ENCODE measurements at places on chromosomes 13 and 19.

DNA sequence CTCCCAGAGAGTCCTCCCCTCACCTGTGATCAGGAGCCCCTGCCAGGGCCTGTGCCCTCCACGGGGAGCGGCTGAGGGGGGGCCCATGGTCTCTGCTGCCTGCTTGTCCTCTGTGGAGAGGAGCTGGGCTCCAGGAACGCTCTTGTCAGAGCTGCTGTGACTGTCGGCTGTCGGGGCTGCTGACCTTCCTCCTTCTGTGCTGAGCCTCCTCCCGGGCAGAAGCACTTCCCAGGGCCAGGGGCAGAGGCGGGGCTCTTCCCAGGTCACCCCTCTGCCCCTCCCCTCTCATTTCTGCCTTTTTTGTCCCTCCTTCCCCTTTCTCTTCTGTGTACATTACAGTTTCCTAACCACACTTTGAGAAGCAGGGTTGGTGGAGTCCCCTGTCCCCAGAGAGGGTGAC is at the start of gene CEACAM4:
Gene CEACAM4, minus strand, starts transcription at position 198 of the 400 bp plus-strand sequence. Its CDS starts 111 bp downstream, at position 87.
- DNase-seq, result no peak

DNA sequence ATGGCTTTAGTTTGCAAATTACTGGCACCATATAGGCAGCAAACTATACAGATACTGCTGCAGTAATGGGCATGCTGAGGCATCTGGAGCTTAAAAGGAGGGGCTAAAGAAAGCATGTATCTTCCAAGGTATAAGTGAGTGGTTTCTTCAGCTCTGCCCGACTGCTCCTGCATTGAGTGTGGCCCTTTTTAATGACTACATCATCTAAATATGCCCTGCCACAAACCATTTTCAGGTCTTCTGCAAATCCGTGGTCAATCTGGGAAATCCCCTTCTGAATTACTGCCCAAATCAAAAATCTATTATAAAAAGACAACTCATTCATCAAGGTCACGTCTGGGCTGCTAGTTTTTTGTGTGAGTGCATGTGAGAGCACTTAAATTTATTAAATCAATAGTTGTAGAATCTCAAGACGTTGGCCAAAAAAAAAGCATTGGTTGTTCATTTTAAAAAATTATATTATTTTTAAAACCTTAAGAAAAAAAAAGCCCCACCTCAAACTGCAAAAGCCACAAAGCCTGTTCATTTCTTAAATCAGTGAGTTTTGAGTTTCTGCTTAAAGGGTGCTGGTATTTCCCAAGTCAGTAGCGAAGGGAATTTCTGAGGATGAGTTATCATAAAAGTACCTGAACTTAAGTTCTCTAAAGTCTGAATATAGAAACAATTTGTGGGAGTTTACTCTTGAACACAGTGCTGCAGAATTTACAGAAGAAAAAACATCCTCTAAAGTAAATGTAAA is 16.3 kb downstream of the LCP1 start:
- no peak for DNase-seq

- DNase-seq, result no peak
Observed at GRCh38 chr19:21604351-21604926, 99.0 kb downstream of the ZNF429 start.

DNA sequence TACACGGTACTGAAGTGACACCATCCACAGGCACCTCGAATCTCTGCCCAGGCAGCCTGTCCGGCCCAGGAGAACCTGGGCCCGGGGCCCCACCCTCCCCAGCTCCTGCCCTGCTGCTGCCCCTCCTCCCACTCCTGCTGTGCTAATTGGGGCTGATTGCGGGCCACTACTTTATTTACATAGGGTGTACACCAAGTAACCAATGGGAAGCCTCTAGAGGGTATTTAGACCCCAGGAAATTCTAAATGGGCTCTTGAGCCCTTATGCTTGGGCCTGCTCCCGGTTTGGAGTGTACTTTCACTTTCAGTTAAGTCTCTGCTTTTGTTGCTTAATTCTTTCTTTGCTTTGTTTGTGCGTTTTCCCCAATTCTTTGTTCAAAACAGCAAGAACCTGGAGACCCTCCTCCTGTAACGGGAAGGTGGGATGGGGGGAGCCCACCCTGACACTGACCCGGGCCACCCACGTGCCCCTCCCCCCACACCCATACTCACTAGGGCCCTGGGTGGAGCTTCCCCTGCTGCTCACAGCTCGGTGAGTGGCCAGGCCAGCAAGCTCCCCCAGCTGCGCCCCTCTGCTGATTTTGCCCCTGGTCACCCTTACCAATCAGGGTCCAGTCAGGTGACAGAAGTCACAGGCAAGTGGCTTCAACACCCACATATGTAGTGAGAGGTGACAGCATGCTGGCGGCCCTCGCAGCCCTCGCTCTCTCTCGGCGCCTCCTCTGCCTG is 9.4 kb downstream of the SCGB2B2 start:
- DNase-seq, result no peak

DNA sequence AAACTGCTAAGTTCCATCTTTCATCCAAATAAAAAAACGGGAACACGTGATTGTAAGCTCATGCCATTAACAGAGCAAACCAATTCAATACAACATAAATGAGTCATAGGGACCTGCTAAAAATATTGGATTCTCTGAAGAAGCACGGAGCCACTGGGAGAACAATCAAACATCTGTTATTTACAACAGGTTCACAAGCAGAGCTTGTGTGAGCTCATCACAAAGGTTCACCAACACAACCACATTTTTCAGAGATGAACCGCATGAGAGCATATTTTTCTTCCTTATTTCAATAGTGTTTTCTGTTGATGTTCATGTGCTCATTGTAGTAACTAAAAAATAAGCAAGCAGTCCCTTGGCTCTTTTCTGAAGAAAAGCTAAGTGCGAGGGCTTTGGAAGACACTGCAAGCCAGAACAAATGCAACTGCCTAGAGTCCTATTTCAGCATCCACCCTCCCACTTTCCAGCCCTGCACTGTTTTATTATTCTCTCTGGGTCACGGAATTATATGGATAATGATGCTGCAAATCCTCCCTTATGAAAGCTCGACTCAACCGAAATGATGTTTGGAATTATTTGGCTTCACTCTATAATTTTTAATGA is 545.8 kb downstream of the LIG4 start:
- DNase-seq, result no peak

Data from activated CD4-positive, CD25-positive, alpha-beta regulatory T cell treated with anti-CD3 and anti-CD28 coated beads, Interleukin-2, amount 50 U/mL, for 16 hours (primary cell).